ENCODE measurements at places on chromosomes 1 and 21.

DNA sequence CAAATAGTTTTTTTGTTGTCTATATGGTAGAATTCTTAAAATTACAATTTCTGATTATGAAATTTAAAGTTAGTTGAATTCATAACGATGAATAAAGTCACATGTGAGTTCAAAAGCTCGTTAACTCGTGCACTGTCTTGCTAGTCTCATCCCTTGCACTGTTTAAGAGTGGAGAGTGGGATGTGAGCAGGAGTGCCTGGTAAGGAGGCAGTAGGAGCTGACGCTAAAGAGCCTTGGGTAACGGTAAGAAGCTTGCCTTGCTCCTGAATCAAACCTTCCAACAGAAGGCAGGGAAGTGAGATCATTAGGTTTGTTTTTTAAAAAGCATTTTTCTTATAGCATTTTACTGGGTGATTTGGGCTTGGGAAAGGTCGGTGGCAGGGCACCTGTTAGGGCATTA, 2.3 kb upstream of the FASLG start:
- no peak for DNase-seq

DNA sequence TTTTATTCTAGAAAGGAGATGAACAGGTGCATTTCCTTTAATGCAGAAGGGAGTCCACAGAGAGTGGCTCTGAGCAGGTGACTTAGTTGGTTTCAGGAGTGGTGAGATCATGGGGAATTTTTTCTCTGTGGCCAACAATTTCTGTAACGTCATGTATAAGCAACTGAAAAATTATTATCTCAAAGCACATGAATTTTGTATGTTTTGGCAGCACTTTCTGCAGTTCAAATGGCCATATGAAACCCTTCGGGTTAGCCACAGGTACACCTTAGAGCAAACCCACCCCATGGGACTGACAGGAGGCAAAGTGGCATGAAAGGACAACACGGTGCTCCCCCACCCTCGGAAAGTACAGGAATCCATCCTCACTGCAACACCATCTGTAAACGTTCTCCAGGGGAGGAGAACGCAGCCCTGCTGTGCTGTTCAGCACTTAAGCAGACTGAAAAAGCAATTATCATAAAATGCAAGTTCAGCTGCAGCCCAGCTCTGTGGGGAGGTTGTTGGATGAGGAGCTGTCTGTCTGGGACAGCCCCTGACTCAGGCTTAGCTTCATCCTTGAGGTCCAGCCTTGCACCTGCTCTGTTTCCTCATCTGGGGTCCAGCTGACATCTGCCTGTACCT, 55.8 kb upstream of the CLDN14 start:
- no peak for DNase-seq

- peak; percentile 16 for DNase-seq
These were observed 108.0 kb downstream of the PGBD5 start for GRCh38 chr1:230317823-230318819.

DNA sequence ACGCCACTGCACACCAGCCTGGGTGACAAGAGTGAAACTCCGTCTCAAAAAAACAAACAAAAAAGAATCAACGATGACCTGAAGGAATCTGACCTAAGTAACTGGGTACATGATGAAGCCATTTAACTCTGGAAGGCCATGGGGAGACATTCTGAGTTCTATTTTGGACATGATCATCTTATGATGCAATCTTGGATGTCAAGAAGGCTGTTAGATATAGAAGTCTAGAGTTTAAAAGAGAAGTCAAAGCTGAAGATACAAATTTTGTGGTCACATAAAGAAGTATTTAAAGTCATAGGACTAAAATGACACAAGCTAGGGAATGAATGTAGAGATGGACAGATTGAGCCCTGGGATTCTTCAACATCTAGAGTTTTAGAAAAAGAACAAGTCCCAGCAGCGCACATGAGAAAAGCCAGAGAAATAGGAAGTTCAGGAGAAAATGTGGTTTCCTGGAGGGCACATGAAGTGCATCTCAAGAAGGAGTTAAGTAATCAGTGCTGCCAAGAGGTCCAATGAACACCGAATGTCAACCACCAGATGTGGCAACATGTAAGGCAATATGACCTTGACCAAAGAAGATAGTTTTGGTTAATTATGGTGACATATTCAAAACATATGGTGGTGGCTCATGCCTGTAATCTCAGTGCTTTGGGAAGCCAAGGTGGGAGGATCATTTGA, 26.8 kb downstream of the ELK4 start:
- DNase-seq, result no peak

DNA sequence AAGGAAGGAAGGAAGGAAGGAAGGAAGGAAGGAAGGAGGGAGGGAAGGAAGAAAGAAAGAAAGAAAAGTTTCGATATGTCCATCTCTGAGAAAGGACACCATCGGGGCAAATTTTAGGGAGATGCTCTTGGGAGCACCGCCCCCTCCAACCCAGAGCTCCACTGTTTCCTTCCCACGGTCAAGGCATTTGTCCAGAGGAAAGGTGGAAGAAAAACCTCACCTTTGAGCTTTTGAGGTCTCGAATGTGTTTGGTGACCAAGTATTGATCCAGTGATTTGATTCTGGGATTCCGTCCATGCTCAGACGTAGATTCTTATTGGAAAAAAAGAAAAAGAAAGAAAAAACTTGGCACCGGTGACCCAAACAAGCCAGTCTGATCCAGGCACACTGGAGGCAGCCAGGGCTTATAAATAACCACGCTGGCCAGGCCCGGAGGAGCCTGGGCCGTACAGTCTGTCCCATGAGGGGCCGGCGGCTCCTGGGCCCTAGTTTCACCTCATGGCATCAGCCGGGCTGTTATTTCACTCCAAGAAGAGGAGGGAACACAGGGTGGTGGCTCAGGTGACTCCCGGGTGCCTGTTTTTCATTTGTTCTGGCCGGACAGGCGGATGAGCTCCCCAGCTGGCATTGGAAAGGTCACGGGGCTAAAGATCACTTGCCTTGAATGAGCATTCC, 36.1 kb upstream of the SLC25A33 start:
- no peak for DNase-seq

DNA sequence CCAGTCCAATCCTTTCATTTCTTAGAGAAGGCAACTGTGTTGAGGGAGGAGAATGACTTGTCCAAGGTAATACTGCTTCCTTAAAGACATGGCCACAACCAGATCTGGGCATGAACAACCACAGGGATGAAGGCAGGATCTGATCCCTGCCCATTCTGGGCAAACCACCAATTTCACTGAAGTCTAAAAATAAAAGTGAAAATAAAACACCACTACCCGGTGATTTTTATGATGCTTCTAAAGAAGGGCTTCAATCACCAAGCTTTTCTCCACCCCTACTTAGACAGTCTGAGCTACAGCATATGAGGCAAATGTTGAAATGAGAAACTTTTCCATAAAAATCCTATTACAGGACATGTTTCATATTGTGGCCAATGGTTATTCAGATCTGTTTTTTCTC, 133.0 kb downstream of the PTPN14 start:
- peak; percentile 32 for DNase-seq

GRCh38 chr1:96424877-96425276, 296.7 kb upstream of the PTBP2 start:
- DNase-seq, result peak; percentile 31

DNA sequence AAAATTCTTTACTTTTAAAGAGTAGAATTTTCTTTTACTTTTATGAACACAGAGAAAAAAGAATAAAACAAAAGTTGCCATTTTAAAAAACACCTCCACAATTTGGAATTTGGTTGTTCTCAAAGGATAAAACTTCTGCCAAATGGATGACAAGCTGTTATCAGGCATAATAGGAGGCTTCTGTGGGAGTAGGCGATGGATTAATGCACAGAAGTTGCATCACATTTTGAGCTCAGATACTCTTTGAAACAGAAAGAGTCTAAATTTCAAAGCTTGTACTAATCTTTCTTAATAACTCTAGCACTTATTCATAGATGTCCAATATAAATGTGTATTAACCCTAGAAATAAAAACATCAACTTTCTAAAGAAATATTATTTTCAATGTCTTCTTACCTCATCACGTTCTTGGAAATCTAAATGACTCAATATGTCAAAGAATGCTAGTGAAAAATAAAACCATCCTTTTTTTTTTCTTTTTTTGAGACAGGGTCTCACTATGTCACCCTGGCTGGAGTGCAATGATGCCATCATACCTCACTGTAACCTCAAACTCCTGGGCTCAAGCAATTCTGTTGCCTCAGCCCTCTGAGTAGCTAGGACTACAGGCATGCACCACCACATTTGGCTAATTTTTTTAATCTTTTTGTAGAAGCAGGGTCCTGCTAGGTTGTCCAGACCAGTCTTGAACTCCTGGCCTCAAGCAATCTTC, 112.8 kb upstream of the USP25 start:
- peak; percentile 48 for DNase-seq

GRCh38 chr1:57963581-57963980, 539.7 kb upstream of the DAB1 start:
- DNase-seq, result no peak

GRCh38 chr1:207302618-207303393, 18.7 kb upstream of the CD55 start:
- DNase-seq, result no peak

DNA sequence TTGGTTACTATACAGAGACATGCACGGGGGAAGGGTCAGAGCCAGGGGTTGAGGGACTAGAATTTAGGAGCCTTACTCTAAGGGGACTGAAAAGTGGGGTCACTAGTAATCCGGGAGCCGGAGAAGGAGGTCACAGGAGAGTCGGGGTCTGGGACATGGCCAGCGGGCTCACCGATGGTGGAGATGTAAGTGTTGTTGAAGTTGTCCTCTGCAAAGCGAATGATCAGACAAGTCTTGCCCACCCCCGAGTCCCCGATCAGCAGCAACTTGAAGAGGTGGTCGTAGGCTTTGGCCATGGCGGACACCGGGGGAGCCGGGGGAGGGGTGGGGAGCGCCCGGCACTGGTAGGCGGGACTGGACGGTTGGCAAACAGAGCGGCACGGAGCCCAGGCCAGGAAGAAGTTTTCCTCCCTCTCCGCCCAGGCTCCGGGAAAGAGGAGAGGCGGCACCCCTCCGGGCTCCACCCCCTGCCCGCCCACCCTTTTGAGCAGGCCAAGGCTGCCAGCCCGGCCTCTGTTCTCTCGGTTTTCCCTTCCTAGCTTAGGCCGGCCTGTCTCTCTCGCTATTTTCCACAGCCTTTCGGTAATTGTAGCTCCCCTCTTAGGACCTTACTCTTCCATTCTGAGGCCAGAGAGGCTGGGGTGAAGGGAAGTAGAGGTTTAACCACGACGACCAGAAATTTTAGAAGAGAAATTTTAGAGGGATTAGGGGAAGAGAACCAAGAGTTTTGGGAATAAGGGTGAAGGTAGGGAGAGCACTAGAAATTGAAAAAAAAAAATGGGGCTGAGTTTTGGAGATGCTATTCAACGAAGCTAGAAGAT, at the start of gene RAB13:
RAB13 (minus strand) TSS at position 399 of the 821 bp plus-strand sequence; CDS start at position 296, 103 bp downstream.
- peak; percentile 89 for DNase-seq

- peak; percentile 56 for DNase-seq
These were observed 70.7 kb downstream of the ABCA4 start for GRCh38 chr1:94050254-94050653.

- DNase-seq, result no peak
These were observed 4.0 kb downstream of the RGS16 start for GRCh38 chr1:182600036-182600713.

- DNase-seq, result no peak
These were observed 45.8 kb downstream of the NR5A2 start for GRCh38 chr1:200073286-200073637.

GRCh38 chr1:96840396-96840795, 118.8 kb downstream of the PTBP2 start:
- DNase-seq, result peak; percentile 60

DNA sequence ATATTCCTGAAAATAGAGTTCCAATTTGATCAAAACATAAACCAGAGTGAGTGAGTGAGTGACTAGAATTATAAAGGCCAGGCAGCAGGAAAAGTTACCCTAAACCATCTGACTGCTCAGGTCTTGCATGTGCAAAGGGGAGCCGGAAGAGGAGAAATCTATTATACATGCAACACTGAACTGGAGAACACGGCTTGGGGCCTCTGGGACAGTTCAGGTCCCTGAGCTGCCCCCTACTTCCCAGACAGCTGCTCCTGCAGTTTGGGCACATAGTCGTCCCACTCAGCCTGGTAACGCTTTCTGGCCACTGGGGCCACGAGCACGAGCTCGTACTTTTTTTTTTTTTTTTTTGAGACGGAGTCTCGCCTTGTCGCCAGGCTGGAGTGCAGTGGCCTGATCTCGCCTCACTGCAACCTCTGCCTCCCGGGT, 40.1 kb downstream of the PTPRC start:
- DNase-seq, result no peak

DNA sequence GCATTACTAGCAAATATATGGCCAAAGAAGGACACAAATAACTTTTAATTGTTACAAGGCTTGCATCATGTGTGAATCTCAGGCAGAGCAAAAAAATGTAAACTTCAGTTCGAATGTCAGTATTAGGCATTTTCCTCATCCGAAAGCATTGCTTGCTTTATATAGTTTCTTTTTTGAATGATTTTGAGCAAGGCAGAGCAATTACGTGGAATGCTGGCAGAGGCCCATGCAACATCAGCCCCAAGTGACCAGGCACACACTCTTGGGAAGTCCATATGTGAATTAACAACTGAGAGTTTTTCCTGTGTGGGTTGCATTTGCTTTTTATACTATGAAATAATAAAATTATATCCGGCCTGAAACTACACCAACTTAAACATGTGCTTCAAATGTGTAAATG, 274.8 kb downstream of the PTPRC start:
- peak; percentile 68 for DNase-seq

DNA sequence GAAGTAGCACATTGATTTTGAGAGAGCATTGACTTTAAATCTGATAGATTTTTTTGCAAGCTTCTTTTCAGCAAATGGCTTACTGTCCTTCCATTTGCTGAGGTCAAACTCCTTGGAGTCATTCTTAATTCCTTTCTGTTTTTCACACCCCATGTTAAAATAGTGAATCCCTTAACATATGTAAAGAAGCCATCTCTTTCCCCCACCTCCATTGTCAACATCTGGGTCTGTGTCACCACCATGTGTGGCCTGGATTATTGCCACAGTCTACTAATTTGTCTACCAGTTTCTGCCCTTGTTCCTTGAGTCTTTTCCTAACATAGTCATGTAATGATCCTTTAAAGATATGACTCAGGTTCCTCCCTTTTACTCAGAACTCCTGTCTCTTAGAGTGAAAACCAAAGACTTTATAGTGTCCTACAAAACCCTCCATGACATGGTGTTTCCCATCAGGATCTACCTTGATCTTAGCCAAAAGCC, 104.7 kb downstream of the ST6GALNAC3 start:
- peak; percentile 54 for DNase-seq

DNA sequence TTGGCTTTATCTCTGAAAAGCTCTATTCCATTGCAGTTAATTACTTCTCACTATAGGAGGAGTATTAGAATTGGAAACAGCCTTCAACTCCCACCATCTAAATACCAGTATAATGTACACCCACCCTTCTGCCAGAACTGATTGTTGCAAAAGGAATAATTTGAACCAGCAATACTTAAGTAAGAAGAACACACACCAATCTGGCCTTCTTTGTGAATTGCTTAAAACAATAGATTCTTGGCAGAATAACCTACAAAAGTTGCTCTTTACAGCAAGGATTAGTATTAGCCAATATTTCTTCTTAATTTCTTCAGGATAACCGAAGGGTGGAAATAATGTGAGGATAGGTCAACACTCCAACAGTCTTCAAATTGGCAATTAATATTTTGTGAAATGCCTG, 54.9 kb upstream of the ADAMTS5 start:
- no peak for DNase-seq

GRCh38 chr21:43270800-43271301, 102.0 kb downstream of the CRYAA start:
- DNase-seq, result no peak
